Activated CD4-positive, CD25-positive, alpha-beta regulatory T cell (primary cell): ENCODE measurements at places on chromosomes 16 and 17.
A peak's percentile ranks its signal among the peaks of the same experiment; 100 is the strongest.

GRCh38 chr17:39722965-39723848 is 7.1 kb downstream of the MIEN1 start:
- no peak for DNase-seq

DNA sequence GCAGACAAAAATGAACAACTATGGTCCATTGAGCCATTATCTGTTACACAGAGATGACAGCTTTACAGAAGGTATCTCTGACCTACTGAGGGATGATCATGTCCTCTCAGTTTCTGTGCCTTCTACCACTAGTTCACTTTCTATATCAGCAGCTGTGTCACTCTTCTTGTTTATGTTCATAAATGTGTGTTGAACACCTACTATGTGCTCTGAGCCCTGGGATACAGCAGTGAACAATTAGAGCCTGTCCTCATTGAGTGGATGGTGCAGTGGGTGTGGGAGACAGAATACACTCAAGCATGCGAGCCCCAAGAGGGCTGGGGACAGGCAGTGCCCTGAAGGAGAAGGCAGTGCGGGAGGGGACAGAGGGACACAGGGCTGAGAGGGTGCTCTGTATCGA is 92.1 kb downstream of the ABCC6 start:
- no peak for DNase-seq

DNA sequence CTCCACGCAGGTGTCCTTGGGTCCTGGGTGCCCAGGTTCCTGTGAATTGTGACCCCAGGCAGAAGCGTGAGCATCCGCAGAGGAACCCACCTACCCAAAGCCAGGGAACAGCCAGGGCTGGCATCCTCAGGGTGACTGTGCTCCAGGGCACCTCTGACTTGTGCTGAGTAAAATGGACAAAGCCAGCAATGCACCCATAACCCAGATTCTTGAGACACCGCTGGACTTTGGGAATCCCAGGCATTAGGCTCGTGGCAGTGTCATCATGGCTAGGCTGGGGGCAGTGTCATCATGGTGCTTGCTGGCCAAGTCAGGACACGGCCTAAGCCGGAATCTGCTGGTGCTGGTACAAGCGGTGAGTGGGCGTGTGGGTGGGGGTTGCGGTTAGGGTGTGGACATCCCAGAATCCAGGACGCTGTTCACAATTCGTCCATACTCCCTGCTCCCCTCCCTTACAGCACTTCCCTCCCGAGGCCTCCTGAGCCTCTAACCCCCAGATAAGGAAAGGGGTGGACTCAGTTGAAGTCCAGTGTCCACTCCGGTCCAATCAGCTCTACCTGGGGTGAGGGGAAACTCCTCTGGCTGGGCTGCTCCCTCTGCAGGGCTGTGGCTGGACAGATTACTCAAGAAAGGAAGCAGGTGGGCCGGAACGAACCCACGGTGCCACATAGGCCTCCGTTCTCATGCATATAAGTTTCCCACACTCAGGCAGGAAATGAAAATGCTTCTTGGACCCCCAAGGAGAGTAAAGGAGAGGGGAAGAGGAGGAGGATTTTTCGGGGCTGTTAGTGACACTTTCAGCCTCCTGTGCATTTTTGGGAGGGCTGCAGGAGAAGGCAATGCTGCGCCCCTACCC is 138.9 kb downstream of the SEC14L1 start:
- DNase-seq: no peak

DNA sequence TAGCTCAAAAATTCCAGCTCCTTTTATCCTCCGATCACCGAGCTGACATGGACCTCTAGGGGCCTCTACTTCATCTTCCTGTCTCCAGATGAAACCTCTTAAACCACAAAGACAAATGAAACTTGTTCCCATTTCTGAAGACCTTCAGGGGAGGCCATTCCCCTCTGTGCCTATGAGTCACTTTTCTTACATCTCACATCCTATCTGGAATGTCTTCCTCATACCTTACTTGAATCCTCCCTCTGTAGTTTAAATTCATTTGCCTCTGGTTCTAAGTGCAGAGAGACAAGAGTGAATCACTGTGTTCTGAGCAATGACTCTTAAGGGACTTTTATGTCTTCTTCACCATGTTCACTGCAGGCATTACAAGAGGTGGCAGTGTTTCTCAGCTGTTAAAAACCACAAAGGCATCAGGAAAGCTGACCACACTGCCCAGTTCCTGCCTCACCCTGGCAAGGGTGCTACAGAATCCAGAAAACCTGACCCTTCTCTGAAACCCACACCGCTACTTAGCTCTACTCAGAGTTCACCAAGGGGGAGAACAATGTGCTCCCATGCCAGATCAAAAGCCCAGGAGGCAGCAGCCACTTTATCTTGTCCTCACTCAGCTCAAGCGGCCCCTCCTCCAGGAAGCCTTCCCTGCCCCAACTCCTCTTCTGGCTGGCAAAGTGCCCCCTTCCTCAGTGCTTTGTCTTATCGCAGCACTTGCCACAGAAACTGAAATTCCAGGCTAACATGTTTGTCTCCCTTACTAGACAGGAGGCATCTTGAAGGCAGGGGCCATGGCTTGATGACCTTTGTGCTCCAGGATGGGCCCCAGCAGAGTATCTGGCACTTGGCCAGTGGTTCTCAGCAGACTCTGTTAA is 6.4 kb downstream of the CUEDC1 start:
- no peak for DNase-seq

DNA sequence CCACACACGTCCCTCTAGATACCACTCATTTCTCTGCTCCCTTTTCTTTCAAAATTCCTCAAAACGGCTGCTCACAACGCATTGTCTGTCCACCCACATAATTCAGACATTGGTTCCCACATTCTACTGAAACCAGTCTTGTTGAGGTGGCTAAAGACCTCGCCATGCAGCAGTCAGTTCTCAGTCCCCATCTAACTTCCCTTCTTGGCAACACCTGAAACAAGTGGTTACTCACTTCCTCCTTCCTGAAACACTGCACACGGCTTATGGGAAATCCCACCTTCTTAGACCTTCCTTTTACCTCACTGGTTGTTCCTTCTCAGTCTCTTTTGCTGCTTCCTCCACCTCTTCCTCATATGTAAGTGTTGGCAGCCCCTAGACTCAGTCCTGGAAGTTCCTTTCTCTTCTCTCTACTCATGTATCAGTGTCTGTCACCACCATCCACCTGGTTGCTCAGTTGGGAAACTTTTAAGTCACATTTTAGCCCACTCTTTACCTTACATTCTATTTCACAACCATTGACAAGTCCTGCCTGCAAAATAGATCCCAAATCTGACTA is 277.1 kb downstream of the CEP112 start:
- DNase-seq: no peak

GRCh38 chr16:50645563-50646220 is 35.4 kb downstream of the SNX20 start:
- DNase-seq: no peak

GRCh38 chr16:81838794-81839193 is 59.7 kb downstream of the PLCG2 start:
- no peak for DNase-seq

DNA sequence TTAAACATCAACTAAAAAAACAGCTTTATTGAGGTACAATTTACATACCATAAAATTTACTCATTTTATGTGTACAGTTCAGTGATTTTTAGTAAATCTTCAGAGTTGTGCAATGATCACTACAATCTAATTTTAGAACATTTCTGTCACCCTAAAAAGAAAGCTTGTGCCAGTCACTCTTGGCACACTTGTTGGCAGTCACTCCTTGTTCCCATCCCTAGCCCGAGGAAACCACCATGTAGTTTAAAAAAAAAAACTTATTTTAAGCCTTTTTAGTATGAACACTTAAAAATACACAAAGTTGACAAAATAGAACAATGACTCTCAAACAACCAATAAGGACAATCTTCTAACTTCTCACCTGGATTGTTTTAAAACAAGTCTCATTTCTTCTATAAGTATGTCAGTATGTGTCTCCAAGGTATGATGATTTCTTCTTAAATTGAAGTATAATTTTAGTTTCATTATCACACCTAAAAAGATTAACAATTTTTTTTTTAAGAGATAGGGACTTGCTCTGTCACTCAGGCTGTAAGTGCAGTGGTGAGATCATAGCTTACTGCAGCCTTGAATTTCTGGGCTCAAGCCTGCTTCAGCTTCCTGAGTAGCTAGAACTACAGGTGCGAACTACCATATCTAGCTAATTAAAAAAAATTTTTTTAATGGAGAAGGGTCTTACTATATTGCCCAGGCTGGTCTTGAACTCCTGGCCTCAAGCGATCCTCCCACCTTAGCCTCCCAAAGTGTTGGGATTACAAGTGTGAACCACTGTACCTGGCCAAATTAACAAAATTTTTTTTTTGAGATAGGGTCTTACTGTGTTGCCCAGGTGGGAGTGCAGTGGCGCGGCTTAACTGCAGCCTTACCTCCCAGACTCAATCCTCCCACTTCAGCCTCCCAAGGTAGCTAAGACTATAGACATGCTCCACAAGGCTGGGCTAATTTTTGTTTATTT is 53.2 kb downstream of the PPM1E start:
- DNase-seq: no peak

GRCh38 chr17:57873261-57874057 is 23.6 kb upstream of the MRPS23 start:
- DNase-seq: no peak

DNA sequence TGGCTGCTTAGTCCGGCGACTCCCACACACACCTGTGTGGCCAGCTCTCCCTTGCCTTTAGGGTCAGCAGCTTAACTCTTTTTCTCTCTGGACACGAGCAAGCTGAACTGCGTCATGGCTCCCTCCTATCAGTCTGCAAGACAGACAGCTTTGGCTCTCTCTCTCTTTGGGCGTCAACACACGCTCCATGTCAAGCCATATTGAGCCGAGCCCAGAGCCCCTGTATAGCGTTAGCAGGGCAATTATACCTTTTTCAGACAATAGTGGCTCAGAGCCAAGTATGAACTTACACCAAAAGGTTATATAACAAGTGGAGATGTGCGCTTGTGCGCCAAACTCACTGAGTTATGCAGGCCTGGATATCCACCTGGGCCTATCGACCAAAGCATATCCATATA is 34.8 kb upstream of the APPBP2 start:
- no peak for DNase-seq

DNA sequence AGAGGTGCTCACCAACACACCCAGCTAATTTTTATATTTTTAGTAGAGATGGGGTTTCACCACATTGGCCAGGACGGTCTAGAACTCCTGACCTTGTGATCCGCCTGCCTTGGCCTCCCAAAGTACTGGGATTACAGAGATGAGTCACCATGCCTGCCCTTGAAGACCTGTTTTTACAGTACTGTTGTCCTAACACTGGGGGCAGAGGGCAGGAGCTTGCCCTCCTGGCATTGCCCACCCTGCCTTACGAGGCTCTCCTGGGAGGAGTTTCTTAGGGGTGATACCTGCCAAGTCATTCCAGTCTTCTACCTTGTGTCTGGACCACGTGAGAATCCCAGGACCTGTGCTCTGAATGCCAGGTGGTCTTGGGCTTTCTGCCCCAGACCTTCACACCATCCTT is 2.7 kb downstream of the ASPSCR1 start:
- no peak for DNase-seq

- DNase-seq: no peak
Measured at GRCh38 chr16:28596840-28597691, at the start of gene SULT1A2. Gene SULT1A2, minus strand, starts transcription at chr16:28597050. Its CDS starts 1,120 bp downstream, at chr16:28595930.

DNA sequence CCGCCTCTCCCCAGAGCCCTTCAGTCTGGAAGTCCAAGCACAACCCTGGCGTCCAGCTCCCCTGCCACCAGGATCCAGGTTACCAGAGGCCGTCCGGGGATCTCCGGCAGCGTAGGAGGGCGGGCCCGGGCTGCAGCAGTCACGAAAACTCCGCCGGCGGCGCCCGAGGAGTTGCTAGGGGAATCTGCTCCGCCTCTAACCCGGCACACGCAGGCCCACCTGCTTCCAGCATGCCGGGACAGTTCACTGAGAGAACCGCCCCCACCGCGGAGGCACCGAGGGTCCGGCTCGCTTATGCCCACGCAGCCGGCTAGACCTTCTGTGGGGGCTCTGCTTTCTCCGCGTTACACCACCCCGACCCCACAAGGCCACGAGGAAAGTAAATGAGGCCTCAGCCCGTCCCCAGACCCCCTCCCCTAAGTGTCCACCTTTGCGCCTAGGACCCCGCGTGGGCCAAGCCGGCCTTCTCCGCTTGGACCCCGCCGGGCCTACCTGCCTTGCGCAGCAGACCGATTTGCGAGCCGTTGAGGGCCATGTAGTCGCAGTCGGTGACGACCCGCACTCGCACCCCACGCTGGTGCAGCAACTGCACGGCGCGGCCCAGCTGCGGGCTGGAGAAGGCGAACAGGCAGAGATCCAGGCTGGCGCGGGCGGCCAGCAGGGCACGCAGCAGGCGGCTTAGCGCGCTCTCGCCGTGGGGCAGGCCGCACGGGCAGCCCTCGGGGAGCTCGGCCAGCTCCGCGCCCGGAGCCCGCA is 587 bp downstream of the PLD6 start:
- DNase-seq: peak; percentile 51

GRCh38 chr17:70055000-70055399 is 20.0 kb upstream of the KCNJ16 start:
- DNase-seq: no peak

DNA sequence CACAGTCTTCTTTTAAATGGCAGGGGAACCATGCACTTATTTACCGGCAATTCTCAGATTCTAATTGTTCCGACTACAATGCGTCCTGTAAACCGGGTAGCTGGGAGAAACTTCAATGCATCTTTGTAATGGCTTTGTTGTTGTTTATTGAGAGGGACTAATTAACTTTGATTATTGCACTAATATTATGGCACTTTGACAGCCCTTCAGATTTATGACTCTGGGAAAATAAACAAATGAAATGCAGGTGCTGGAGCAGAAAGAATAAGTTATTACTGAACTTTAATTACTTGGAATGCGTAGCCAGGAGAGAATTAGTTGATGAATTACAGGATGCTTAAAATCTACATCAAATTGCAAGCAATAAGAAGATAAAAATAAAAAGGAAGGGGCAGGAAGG is 77.0 kb downstream of the WWOX start:
- no peak for DNase-seq

GRCh38 chr16:11342021-11342855 is 3.0 kb upstream of the RMI2 start:
- no peak for DNase-seq

DNA sequence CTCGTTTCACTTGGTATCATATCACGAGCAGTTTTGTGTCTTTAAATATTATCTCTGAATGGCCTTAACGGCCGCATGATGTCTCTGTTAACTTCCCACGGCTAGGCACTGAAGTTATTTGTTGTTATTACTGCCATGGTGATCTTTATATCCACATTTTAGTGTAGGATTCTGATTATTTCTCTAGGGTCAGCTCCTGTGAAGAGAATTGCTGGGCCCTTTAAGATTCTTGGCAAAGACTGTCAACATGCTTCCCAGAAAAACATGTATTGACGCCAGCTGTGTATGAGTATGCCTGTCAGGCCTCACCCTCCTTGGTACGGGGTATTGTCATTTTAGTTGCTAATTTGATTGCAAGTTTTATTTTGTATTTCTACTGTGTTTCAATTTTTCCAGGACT is 263.5 kb downstream of the SNX29 start:
- no peak for DNase-seq

DNA sequence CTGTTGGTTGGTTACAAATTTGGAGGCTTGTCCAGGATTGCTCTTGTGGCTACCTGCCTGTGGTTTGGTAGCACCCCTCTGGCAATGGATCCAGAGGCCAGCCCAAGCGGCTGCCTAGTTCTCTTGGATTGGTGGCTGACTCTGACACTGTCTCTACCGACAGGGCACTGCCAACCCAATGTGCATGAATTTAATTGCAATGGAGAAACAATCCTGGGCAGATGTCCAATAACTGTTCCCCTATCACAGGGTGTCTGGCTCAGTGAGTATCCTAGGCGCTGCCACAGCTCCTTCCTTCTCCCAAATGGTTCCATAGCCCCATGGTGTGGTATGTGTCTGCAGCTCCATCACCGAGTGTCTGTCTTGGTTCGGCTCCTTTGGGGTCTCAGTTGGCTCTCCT is 19.5 kb downstream of the N4BP1 start:
- no peak for DNase-seq

GRCh38 chr17:3695129-3695722 is 729 bp downstream of the P2RX5 start:
- DNase-seq: no peak
